Heart right ventricle (tissue), 16 donors: ENCODE measurements at places on chromosomes 12 and 14. TPM values are rescaled to one million over a fixed set of nuclear protein-coding genes. Genes with fewer than 3 reads are reported as not detected.

DNA sequence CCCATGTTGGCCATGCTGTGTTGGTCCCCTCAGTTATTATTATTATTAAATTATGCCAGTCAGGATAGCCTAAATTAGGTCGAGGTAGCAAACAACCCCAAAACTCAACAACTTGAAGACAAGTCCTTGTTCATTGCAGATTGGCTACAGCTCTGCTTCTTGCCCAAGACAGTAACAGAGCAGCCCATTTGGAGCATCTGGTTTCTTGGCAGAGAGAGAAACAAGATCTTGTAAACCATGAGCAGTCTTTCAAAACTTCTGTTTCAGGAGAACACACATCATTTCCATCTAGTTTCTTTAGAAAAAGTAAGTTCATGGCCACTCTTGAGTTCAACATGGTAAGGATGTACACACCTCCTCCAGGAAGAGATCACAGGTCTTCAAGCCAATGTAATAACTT lies 52.3 kb downstream of the E2F7 start:
- no peak for DNase-seq

- DNase-seq: no peak
Observed at GRCh38 chr12:19238540-19238939, 109.0 kb downstream of the PLEKHA5 start.

DNA sequence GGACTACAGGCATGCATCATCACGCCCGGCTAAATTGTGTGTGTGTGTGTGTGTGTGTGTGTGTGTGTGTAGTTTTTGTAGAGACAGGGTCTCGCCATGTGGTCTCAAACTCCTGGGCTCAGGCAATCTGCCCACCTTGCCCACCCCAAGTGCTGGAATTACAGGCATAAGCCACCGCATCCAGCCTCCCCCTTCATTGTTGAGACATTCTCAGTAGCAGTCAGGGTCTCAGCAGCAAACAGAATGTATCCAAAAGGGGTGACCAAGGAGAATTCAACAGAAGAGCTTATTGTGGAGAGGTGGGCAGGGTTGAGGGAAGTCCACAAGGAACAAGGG lies 37.3 kb upstream of the PLEKHG6 start:
- no peak for DNase-seq

DNA sequence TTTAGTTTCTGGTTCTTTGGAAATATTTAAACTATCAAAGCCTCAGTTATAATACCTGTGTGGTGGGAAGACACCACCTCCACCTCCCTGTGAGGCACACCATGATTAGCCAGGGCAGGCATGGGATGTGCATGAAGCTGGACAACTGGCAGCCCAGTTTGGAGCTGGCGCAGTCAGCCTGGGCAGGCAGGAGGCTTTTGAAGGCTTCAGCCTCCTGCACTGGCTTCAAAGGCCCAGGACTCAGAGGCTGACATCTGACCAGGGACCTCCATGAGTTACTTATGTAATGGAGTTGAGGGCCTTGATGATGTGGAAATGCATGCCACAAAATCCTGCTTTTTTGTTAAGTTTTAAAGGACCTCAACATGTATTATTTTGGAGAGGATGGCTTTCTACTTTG lies 30.3 kb downstream of the C14orf132 start:
- DNase-seq: no peak

GRCh38 chr12:89161557-89161956 lies 190.7 kb downstream of the DUSP6 start:
- DNase-seq: no peak

- no peak for DNase-seq
Observed at GRCh38 chr14:94970941-94971730, 186.2 kb downstream of the DICER1 start.

Gene TPPP2
- total RNA-seq: 1.2 TPM

- DNase-seq: no peak
Observed at GRCh38 chr12:102736328-102736727, 180.7 kb downstream of the PAH start.

GRCh38 chr14:24122898-24123297 lies 7.6 kb upstream of the FITM1 start:
- no peak for DNase-seq

GRCh38 chr12:6703631-6704030 lies 3.0 kb upstream of the PIANP start:
- no peak for DNase-seq

DNA sequence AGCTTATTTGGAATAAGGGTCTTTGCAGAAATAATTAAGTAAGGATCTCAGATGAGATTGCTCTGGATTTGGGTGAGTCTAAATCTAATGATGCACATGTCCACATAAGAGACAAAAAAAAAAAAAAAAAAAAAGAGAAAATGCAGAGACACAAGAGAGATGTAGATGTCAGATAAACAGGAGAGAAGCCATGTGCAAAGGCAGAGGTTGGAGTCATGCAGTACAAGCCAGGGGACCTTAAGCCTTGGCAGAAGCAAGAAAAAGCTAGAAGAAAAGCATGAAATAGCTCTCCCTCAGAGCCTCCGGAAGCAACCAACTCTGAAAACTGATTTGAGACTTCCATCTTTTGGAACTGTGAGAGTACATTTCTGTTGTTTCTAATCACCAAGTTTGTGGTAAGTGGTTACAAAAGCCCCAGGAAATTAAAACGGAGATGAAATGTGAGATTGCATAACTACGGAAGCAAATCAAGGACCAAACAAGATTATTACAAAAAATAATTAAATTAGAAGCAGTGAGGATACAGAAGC lies 1304.0 kb upstream of the SEL1L start:
- no peak for DNase-seq

GRCh38 chr12:124626971-124627411 lies 59.6 kb upstream of the NCOR2 start:
- peak; percentile 82 for DNase-seq

Gene NKX2-1
- not detected for total RNA-seq

Gene PTGDR
- 0.36 TPM for total RNA-seq

Gene VWF
- total RNA-seq: 480 TPM

Gene ULK1
- total RNA-seq: 40.9 TPM

GRCh38 chr12:52613384-52614030 lies 4.9 kb downstream of the KRT73 start:
- DNase-seq: no peak

- DNase-seq: no peak
Observed at GRCh38 chr14:99720941-99721791, 37.1 kb downstream of the CYP46A1 start.

Gene BCL11B
- 0.13 TPM for total RNA-seq

DNA sequence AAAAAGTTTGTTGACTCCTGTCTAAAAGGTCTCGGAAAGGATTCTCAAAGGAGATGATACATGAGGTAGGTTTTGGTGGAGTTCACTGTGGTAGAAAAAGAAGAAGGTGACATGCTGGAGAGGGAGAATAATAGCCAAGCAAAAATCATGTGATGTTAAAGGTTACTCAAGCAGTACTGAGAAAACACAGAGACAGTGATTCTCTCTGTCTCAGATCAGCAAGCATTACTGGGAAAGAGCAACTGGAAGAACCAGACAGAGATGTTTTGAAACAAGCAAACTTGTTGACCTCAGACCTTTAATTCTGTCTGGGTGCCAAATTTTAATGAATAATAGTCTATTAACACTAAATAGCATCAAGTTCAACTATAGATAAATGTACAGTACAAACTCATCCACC lies 183.5 kb upstream of the PLEKHG7 start:
- no peak for DNase-seq

- no peak for DNase-seq
Observed at GRCh38 chr14:34966413-34966812, 16.4 kb upstream of the SRP54 start.

DNA sequence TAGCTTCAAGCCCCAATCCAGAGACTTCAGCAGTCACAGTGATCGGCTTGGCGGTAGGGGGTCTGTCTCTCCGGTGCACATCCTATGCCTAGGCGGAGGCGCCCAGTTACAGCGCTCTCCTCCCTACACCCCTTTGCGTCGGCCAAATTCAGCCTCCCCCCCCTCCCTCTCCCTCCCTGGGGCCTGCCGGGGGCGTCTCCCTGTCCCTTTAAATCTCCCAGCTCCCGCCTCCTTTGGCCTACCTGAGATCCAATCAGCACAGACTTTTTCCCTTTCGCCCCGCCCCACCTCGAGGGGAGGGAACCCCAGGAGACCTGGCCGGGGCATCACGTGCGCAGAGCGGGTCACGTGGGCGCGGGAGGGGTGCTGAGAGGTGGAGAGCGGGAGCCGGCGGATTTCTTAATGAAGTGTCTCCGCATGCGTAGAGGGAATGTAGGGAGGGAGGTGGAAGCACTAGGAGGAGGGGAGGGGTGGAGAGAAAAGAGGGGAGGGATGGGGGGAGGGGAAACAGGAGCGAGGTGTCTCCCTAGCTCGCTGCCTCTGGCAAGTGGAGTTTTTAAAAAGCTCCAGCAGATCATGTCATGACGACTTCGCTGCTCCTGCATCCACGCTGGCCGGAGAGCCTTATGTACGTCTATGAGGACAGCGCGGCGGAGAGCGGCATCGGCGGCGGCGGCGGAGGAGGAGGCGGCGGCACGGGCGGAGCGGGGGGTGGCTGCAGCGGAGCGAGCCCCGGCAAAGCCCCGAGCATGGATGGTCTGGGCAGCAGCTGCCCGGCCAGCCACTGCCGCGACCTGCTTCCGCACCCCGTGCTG lies at the start of gene HOXC13:
Gene HOXC13, plus strand, starts transcription at position 506 of the 815 bp plus-strand sequence. Its CDS starts 76 bp downstream, at position 582.
- DNase-seq: no peak

DNA sequence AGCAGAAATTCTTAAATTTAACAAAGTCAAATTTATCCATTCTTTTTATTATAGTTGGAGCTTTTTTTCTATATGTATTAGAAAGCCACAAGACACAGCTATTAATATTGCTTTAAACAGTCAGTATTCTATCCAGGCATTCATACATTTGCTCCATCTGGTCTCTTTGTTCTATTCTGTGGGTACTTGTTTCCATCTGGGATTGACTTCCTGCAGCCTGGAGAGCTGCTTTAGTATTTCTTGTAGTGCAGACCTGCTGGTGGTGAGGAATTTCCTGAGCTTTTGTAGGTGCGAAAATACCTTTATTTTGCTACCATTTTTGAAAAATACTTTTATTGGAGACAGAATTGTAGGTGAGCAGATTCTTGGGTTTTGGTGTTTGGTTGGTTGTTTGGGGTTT lies 29.0 kb downstream of the CCDC60 start:
- DNase-seq: no peak

DNA sequence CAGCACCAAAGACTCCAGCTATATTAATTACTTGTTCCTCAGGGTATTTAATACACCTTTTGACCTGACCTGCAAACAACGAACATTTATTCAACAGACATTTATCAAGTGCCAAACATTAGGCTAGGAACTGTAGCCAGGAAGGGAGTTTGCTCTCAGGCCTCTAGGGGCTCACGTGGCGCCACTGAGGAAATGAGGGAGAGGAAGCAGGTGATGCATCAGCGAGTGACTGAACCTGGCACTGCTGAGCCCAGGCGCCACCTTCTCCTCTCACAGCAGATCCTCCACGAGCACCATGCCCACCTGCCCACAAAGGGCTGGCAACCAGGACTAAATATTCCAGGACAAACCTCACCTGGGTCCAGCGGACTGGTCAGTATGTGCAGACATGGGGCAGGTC lies 50.2 kb downstream of the SETD3 start:
- no peak for DNase-seq

Gene SRRM4
- total RNA-seq: 0.49 TPM

- no peak for DNase-seq
Observed at GRCh38 chr14:74596741-74597450, 15.1 kb downstream of the LTBP2 start.

Gene CFAP251
- total RNA-seq: 0.83 TPM

DNA sequence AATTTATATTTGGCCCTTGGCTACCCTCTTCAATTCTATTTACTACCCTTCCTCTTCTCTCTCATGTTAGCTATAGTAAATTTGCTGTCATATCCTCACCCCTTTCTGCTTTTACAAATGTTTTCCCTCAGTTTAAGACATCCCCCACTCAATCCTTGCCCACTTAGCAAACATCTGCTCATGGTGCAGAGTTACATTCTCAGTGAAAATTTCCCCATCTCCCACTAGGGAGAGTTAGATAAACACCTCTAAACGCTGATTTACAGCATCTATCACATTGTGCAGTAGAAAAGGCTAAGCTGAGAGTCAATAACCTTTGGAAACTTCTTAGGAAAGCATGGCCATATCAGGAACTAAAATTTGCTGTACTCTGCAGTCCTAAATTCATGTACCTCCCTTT lies 69.0 kb downstream of the DENND5B start:
- no peak for DNase-seq

Gene TCL1B
- total RNA-seq: not detected

Gene ZNF84
- 13.3 TPM for total RNA-seq

DNA sequence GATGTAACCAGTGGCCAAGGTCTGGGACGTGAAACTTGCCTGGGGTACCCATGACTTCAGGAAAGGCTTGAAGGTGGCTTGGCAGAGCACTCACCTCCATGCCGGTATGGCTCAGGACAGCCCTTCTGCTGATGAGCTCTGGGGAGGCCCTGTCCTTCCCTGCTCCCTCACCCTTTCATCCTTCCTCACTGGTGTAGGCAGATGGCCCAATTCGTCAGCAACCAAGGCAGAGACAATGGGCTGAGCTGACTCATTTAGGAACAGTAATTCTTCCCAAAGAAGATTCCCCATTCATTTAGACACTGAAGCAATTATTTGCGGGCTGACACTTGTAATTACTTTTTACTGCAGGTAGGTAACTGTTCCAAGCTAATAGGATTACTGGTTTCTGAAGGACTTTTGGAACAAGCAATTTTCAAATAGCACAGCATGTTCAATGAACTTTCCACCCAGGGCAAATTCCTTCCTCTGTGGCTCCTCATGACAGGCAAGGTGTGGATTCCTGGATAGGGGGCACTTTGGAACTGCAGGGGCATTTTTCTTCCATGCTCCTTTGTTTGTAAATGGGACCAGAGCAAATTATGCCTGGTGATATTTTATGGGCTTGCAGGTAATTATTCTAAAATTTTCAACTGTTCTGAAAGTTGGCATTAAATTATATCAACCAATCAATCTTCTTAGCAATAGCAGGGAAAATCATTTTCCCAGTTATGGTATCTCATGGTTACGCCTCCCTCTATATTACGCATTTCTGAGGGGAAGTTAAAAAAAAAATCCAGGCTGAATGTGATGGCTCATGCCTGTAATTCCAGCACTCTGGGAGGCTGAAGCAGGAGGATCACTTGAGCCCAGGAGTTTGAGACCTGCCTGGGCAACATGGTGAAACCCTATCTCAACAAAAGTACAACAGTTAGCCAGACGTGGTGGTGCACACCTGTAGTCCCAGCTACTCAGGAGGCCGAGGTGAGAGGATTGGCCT lies 24.1 kb upstream of the NRDE2 start:
- no peak for DNase-seq

Gene EFS
- 1.8 TPM for total RNA-seq

- DNase-seq: no peak
Observed at GRCh38 chr14:58639198-58639565, 1.4 kb downstream of the DACT1 start.

Gene OTUB2
- 0.22 TPM for total RNA-seq

DNA sequence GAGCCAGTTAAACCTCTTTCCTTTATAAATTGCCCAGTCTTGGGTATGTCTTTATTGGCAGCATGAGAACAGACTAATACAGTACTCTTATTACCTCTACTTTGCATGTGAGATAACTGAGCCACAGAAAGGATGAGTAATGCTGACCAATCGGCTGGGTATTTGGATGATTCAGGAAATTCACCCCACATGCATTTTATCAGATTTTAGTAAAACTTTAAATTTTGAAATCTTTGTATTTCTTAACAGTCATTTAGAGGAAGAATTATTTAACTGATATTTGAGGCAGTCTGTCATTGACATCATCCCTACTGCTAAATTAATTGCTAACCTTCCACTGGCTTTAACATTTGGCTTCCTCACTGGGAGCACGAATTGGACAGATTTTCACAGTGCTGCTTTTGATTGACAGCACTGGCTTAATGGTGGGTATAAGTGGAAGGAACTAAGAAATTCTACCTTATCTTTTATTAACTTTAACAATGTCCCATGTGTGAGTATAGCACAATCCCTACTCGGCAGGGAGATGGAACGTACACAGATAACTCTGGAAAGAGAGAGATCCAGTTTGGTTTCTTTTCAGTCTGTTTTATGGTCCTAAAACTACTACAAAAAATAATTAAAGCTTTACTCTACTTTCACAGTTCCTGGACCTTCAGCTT lies 261.0 kb downstream of the DACT1 start:
- DNase-seq: no peak
